ENCODE measurements at places on chromosomes 12 and 14.
A peak's percentile ranks its signal among the peaks of the same experiment; 100 is the strongest.

DNA sequence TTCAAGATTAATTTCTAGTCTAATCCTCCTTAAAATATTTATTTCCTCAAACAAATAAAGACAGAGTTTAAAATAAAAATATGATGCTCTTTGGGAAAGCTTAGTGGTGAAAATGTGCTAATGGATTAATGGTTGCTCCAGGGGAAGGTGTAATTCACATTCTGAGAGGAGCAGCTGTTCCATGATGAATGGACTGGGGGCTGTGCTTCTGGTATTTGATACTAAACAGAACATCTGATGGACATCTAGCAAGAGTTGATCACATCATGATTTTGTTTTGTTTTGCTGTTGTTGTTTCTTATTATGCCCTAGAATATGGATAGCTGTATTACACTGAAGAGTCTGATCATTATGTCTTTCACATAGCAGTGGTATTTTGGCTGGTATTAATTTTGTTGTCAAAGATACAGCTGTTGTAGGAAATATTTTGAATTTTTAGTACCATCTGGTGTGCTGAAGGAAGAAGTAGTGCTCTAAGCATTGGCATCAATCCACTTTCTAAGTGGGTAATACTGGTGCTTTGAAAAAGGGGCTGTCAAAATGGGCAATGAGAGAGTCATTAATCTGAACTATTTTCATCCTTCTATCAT lies 296.4 kb downstream of the ADAMTS20 start:
- no peak overlapping the region for H3K27ac ChIP-seq
- no peaks in the 10 kb centered on the region for H3K36me3 ChIP-seq
- H3K4me3 ChIP-seq = no peak overlapping the region
- H3K4me1 ChIP-seq = no peaks in the 10 kb centered on the region
- DNase-seq = no peak

- no peaks in the 10 kb centered on the region for H3K27me3 ChIP-seq
- H3K36me3 ChIP-seq = no peaks in the 10 kb centered on the region
- H3K4me3 ChIP-seq = no peak overlapping the region
- no peak for DNase-seq
Observed at GRCh38 chr12:80226576-80226975, 127.2 kb downstream of the OTOGL start.

GRCh38 chr14:33029511-33029910 lies 90.8 kb downstream of the NPAS3 start:
- H3K36me3 ChIP-seq = no peaks in the 10 kb centered on the region
- DNase-seq = no peak
- H3K27ac ChIP-seq = no peak overlapping the region
- no peaks in the 10 kb centered on the region for H3K27me3 ChIP-seq

- no peak overlapping the region for H3K4me3 ChIP-seq
- H3K4me1 ChIP-seq = no peaks in the 10 kb centered on the region
- no peaks in the 10 kb centered on the region for H3K36me3 ChIP-seq
Observed at GRCh38 chr14:76480426-76480825, 104.5 kb downstream of the ESRRB start.

DNA sequence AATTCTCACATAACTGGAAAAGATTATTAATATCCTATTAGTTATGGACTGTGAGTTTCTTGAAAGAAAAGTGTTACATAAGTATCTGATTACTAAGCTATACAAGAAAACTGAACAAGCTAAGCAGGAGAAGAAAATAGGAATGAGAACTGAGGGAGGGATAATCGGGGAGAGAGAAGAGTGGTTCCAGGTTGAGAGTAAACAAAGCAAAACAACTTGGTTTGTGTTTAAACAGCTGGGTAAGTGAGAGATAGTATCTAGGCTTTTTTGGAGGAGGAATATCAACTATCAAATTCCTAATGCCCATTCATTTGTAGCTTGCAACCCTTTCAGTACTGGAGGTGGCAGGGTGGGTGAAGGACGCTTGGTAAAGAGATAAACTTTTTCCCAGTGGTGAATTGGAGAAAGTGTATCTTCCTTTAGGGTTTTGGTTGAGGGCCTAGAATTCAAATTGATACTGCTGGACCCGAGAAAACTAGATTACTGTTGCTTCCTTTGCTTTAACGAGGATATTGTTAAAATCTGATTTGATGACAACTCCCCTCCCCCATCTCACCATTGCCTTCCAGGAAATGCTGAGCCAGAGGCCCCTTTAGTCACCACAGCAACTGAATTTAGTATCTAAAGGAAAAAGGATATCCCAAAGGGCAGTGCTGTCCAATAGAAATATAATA lies 2.0 kb upstream of the SLC2A3 start:
- H3K36me3 ChIP-seq = peaks cover 4% of the 10 kb centered on the region
- peaks cover 36% of the 10 kb centered on the region for H3K4me1 ChIP-seq
- H3K27ac ChIP-seq = peak overlapping the region; percentile 19
- peak; percentile 23 for DNase-seq
- no peak overlapping the region for H3K4me3 ChIP-seq
- no peaks in the 10 kb centered on the region for H3K27me3 ChIP-seq
